A172 (cell line): ENCODE measurements at places on chromosomes 7 and 10.

- peak; percentile 74 for DNase-seq
Observed at GRCh38 chr7:32036557-32036956, 33.6 kb downstream of the PDE1C start.

DNA sequence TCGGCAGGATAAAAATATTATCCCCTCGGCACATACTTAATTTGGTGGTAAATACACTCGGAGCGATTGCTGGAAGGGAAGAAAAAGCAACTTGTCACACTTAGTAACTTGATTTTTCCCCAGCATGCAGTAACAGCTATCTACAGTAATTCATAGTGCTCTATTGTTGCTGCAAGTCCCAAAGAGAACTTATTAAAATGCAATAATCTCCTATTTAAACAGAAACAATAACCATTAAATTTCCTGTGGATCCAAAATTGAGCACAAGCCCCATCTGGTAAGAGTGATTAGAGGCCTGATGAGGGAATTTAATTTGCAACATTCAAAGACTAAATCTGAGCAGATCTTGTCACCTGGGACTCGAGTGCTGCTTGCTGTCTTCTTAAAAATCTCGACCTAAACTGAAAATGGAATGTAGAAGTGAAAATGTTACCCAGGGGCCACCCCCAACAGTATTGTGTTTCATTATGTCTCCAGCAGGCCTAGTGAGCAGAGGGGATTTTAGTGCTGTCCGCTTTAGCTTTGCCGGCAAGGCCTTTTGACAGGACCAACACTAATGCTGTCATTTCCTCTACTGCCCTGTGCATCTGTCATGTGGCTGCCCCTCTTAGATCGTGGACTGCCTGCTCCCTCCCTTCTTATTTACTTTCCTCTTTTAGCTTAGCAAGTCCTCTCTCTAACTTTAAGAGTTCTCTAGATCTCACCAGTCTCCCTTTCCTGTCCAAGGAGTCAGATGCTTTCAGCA is 639.7 kb downstream of the AUTS2 start:
- no peak for DNase-seq

GRCh38 chr10:6423004-6423403 is 157.1 kb downstream of the PRKCQ start:
- DNase-seq = no peak

DNA sequence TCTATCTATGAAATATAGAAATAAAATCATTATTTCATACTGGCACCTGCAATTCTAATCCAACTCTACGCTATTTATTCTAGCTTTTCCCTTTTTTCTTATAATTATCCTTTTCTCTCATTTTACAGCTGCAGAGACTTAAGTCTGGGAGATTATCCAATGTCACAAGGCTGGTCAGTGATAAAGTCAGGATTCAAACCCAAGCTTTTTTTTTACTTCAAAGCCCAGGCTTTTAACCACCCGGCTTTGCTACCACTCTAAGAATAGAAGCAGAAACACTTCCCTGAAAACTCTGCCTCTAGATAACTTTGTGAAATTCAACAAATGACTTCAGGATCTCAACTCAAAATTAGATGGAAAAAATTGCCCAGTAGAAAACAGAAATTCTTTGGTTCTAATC is 552.5 kb downstream of the IPMK start:
- DNase-seq = no peak

GRCh38 chr7:15178065-15178464 is 275.5 kb upstream of the DGKB start:
- DNase-seq = no peak

DNA sequence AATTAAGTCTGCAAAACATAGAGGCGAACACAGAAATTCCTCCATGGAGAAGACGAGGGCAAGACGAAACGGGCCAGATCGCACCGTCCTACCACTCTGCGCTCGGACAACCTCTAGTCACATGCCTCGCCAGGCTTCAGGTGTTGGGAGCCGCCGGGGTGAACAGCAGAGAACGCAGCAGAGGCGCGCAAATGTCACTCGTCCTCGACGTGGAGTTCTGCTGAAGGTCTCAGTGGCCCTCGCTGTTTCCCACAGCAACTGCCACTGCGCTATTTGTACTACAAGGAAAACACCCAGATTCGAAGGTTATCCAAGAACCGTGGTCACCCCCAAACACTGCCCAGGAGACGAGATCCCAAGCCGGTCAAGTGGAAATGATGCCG is 9.2 kb downstream of the CTBP2 start:
- DNase-seq = no peak

- DNase-seq = peak; percentile 75
Observed at GRCh38 chr7:39300276-39300675, 265.9 kb upstream of the YAE1 start.

- DNase-seq = no peak
Observed at GRCh38 chr7:145050415-145050814, 214.6 kb upstream of the TPK1 start.
